ENCODE measurements at places on chromosomes 7 and 10.

DNA sequence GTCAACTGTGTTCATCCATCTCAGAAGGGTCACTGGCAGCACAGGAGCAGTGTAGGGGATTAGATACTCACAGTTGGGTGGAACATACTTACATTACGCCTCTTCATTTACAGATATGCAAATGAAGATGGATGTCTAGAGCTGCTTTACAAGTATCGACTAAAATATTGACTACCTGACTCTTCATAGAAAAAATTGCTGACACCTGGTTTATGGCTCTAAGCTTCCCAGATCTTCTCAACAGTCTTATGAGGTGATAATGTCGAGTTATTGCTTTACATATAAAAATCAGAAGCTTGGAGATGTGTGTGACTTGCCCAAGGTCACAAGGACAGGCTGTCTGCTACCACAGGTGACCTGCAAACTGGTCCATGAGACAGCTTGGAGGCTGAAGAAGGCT is 677.2 kb downstream of the TYW1 start:
- no peak for DNase-seq

DNA sequence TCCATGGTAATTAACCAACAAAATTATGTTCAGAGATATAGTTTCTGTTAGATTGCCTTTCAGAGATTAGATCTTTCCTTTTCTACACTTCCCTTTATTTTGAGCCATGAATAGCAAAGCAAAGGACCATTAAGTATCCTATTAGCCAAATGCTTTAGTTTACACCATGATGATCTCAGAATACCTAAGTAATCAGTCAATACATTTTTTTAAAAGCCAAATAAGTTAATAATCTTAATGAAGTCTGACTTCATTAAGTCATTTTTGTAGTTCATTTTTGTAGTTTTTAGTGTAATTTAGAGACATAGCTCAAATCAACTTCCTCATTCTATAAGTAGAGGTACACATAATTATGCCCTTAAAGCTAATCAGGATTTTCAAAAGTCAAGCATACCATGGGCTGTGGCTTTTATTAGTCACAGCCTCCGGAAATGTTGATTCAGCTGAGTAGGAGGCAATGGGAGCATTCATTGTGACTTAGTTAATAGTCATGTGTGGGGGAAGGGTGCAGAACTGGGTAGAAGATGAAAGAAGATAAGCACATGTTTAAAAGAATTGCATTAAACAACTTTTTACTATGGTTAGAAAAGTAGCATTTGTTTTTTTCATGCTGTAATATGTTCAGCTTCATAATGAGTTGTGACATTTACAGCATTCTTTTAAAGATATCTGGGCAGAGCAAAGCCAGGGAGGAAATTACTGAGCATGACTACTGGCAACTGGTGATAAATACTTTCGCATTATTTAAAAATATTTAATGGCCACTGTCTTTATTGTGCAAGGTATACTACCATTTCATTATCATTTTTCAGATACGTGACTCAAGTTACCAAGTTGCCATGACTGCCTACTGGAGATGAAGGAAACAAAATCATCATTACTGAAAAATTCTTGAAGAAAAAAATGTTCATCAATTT is 57.3 kb upstream of the CCDC71L start:
- peak; percentile 99 for DNase-seq

- DNase-seq: peak; percentile 86
Measured at GRCh38 chr10:44466236-44466635, 81.3 kb upstream of the CXCL12 start.

- DNase-seq: peak; percentile 100
Measured at GRCh38 chr7:18866359-18867036, 250.9 kb downstream of the TWIST1 start.

GRCh38 chr10:98589691-98590090 is 143.0 kb upstream of the HPS1 start:
- DNase-seq: no peak

DNA sequence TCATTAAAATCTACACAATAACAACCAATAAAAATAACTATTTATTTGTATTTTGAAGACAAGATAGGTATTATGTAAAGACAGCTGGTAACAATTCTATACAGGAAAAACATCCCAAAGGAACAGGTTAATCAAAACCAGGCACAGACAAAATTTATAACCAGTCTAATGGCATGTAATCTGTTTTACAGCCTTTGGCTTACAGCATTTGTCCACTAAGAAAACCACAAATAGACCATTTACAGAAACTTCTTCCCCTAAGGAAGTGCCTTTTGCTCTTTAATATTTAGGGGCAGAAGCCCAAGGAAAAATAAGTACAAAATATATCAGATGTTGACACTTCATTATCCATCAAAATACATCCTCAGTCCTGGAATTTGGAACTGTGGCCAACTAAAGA is 65.0 kb downstream of the SVIL start:
- no peak for DNase-seq

GRCh38 chr10:94439275-94439861 is 37.0 kb downstream of the TBC1D12 start:
- DNase-seq: peak; percentile 23

- DNase-seq: peak; percentile 56
Measured at GRCh38 chr10:110746254-110746826, 102.2 kb downstream of the RBM20 start.

DNA sequence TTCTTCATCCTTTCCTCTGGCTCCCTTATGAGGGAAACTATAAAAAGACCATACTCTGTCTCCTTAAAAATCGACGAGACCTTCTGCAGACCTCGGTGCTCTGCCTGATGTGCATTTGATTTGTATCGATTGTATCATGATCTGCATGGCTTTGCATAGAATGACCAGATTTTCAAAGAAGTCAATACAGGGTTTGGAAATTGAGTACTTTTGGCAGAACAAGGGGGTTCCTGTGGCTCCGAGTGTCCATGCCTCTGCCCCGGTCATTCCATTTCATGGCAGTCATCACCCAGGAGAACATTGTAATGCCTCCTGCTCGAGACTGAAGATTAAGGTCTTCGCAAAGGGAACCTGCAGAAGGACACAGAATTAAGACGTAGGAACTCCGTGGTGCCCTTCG is 685 bp downstream of the CASP2 start:
- DNase-seq: peak; percentile 36

DNA sequence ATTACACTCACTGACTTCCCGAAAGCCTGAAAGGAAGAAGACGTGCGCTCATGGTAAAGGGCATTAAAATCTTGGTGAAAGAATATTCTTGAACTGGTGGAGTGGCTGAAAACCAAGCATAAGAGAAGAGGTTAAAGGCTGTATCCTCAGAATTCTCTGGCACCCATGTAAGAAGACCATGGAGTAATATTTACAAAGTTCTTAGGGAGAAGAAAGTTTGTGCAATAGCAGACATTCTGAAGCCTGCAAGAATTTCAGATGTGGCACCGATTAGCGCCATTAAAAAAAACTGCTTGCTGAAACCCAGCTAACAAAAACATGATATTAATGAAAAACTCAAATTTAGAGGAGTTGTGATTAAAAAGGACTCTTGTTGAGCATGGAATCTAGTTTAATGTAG is 44.1 kb downstream of the C1GALT1 start:
- no peak for DNase-seq

DNA sequence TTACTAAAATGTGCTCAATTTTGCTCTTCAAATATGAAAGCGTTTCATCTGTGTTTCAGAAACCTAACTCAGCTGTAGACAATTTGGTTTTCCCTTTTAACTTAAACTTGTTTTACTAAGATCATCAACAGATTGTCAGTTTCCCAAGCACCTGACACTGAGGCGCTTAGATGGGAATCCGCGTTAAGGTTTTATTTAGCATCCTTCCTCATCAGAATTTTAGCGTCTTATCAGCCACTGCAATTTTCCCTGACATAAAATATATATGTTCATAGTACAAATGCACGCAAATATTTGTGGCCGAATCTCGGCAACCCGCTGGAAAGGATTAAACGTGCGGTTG is 1.2 kb downstream of the SGCE start:
- DNase-seq: no peak

- DNase-seq: peak; percentile 43
Measured at GRCh38 chr10:62183442-62183841, 85.2 kb downstream of the RTKN2 start.

- DNase-seq: peak; percentile 15
Measured at GRCh38 chr10:133159950-133160825, at the start of gene KNDC1. KNDC1 (plus strand) TSS chr10:133160219; CDS start chr10:133160468, 249 bp downstream.

GRCh38 chr10:120818301-120818700 is 32.9 kb upstream of the WDR11 start:
- no peak for DNase-seq

DNA sequence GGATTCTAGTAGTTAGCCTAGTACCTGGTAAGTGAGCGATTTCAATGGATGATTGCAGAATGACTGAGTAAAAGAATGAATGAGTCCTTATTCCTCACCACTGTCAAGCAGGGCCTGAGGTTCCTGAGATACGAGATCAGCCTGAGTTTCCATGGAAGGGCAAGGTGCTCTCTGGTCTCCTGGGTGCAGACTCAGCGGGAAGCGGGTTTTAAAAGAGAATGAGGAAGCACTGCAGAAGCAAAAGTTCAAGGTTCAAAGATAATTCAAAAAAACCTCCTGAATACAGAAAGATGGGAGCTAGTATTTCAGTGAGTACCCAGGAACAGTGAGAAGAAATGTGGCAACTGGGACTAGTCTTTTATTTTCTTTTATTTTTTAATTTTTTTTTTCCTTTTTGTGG is 4.3 kb downstream of the ZNF3 start:
- no peak for DNase-seq

DNA sequence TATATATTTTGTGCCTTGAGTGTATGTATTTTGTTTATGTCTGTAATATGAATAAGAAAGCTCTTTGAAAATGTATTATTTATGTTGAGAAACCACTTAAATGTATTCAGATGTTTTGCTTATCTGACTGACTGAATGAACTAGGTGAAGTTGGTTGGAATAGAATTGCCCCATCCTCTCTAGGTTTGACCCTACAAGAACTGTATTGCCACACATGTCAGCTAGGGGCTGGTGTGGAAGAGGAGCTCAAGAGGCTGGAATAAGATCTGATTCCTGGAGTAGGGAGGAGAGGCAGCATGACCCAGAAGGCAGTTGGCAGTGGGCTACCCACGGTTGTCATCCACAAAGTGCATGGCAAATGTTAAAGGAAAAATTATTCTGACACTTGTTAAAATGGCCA is 9.1 kb downstream of the SSMEM1 start:
- no peak for DNase-seq

- no peak for DNase-seq
Measured at GRCh38 chr7:115066050-115066449, 144.2 kb downstream of the MDFIC start.

GRCh38 chr10:85946713-85947326 is 419.8 kb downstream of the GRID1 start:
- DNase-seq: no peak

DNA sequence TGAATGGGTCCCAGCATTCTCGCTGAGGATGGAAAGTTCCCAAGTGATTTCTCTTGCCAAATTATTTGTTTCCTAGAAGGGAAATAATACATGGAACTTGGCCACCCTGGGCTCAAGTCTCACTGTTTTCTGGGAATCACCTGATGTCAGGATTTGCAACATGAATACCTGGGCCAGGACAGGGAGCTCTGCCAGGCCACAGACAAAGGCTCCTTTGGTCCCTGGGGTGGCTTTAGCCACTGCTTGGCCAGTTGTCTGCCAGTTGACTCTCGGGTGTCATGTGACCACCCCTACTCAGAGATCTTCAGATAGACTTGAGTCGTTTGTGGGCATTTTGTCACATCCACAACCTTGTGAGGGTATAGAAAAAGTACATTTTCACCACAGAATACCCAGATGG is 258.0 kb upstream of the HABP2 start:
- DNase-seq: no peak

GRCh38 chr7:142811154-142811737 is 40.5 kb downstream of the PRSS2 start:
- peak; percentile 58 for DNase-seq

- no peak for DNase-seq
Measured at GRCh38 chr7:139753081-139753692, 24.6 kb downstream of the HIPK2 start.

- DNase-seq: no peak
Measured at GRCh38 chr10:117454502-117454901, 79.3 kb upstream of the PDZD8 start.

GRCh38 chr10:89078724-89079672 is 88.4 kb downstream of the FAS start:
- peak; percentile 22 for DNase-seq

DNA sequence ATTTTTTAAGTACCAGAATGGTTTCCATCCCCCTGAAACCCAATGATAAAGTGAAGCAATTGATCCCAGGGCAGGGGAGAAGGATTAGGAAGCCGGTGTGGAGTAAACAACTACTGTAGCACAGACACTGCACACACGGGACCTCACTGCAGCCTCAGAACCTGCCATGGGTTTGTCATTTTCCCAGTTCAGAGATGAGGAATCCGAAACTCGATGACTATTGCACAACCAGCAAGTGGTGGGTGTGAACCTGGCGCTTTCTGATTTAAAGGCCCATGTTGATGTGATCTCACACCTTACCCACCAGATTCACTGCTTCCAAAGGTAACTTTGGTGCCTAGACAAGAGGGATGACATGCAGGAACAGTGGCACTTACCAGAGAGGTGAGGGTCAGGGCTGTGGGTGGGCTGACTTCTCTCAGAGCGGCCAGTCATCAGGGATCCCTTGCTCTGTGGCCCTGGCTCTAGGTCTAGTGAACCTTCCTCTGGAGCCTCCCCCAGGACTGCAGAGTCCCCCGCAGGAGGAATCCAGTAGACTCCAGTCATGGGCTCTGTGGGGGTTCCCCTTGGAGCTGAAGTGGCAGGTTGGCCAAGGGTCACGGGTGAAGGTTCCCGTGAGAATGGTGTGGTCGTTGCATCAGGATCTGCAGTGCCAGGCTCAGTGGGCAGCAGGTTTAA is 62.8 kb downstream of the PKD1L1 start:
- no peak for DNase-seq

DNA sequence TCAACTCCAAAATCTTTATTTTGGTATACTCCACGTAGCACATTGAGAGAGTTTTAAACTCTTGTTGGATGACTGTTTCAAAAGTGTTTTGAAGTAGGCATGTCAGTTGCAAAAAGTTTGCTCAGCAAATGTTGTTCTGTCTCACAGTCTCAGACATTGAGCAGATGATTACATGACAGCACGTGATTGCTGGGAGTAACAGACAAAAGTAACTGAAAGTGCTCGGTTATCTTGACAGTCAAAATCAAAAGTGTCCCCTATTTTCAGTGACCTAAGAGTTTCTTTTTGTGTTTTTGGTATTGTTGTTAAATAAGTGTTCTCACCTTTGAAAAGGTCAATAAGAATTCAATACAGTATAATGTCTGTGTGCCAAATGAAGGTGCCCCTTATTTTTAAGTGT is 84.3 kb downstream of the CFTR start:
- DNase-seq: no peak

DNA sequence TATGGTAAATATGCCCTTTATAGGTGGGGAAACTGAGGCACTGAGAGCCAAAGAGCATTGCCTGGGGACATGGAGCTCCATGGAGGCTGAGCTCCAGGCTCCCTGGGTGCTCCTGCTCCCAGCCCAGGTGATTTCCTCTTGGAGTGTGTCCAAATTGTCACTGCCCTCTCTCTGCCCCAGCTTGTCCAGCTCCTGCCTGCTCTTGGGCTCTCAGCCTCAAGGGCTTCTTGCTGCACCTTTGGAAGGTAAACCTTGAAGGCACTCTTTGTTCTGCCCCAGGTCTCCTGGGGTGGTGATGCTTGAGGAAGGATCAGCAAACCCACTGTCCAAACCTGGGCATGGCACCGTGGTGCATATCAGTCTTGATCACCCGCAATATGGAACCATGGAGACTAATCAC is 166.1 kb downstream of the RPS24 start:
- DNase-seq: no peak
